Cerebellar nuclear complex (tissue), 1 donor: ENCODE measurements at places on chromosomes 2 and 18.

DNA sequence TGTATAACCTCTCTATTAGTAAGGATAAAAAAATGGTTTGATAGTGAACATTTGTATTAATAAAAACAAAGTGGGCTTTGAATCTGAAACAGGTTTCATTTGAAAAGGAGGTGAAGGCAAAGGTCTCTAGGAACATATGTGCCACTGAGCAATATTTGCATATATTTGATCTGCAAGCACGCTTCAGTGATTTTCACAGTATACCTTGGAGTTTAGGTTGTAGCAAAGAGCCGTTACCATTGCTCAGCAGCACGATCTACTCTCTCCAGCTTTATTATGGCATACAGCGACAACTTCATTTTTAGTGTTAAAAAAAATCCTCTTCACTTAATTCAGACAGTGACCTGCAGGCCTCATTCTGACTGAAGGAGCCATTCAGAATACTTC is 75.8 kb upstream of the ZEB2 start:
- DNase-seq, result no peak

GRCh38 chr18:24209558-24209957 is 70.7 kb downstream of the CABYR start:
- no peak for DNase-seq

- no peak for DNase-seq
Observed at GRCh38 chr2:3837086-3837485, 133.7 kb downstream of the DCDC2C start.

GRCh38 chr2:96116424-96116878 is at the start of gene ADRA2B:
TSS of gene ADRA2B (minus strand) at chr2:96116571. CDS start at chr2:96116149, 422 bp downstream.
- no peak for DNase-seq

DNA sequence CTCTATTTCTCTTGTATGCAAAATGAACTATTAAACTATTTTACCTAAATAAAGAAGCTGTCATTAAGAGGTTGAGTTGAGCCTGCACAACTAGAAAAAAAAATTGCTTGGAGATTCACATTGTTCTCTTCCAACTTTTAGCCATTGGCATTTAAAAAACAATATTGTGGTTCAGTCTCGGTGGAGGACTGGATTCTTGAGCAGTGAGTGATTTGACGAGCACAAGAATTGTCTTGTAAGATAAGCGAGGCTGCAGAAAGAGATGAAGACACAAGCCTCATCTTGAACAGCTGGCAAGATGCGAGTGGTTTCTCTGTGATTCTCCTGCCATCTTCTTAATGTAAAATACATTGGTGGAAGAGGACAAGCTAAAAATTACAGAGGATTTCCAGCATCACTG is 67.0 kb downstream of the GALR1 start:
- no peak for DNase-seq

- no peak for DNase-seq
Observed at GRCh38 chr2:45973426-45973825, 322.0 kb downstream of the PRKCE start.

GRCh38 chr2:127643439-127644065 is 2.4 kb upstream of the GPR17 start:
- DNase-seq, result no peak

DNA sequence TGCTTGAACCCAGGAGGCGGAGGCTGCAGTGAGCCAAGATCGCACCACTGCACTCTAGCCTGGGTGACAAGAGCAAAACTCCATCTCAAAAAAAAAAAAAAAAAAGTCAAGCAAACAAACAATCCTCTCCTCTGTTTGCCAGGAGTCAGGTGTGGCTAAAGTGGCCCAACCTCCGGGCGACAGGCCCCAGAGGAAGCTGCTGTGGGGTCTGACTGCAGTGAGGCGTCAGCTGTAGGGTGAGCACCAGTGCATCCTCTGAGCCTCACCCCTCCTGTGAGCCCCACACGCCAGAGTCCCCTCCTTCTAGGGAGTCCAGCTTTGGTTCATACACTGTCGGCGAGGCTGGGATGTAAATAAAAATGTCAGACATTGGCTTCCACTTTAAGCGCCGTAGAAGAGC is 76.5 kb upstream of the HS6ST1 start:
- no peak for DNase-seq

DNA sequence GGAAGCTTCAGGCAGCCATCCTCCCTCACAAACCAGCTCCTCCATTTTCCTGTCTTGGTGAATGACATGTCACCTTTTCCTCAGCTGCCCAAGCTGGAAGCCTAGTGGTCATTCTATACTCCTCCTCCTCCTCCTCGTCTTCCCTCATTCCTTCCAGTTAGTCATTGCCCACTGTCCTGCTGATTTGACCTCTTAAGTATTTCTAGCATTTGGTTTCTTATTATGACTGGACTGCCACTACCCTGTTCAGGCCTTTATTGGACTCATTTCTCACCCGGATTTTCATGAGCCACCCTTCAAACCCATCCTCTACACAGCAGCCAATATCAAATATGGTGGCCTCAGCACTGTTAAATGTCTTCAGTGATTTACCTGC is 21.9 kb upstream of the MGAT5 start:
- DNase-seq, result no peak

DNA sequence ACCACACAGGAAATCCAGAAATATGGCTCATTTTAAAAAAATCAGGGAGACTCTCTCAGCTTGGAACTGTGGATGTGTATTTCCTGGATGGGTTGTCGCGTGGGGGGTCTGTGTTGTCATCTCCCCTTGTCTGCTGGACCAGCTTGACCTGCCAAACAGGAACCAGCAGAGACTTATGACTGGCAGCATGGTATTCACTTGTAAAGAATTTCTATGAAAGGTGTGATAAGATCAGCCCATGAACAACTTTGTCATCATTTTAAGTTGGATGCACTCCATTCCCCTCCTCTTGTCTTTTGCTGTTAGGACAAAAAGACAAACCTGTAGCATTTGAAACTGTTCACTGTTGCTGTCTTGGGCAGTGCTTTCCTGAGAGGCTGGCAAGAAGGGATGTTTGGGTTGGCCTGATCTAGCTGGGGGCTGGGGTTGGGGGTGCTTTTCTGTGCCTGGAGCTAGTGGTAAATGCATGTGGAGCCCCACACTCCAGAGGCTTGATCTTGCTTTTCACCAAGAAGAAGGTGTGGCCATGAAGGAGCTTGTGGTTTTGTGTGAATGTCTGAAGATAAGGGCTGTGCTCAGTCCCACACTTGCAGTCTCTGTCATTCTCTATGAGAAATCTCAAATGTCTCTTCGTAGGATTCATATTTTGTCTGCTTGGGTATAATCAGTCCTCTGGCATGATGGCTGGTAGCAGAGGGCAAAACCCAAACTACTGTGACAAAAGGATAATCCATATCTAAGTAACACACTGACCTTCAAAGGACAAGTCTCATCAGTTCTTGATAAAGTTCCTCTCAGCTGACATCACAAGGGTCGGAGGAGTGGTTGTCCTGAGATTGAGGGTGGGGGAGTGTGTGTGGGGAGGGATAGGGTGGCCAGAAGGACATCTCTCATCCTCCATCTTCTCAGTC is 39.0 kb downstream of the RALB start:
- DNase-seq, result no peak

GRCh38 chr2:7951001-7951400 is 730.9 kb upstream of the ID2 start:
- no peak for DNase-seq

DNA sequence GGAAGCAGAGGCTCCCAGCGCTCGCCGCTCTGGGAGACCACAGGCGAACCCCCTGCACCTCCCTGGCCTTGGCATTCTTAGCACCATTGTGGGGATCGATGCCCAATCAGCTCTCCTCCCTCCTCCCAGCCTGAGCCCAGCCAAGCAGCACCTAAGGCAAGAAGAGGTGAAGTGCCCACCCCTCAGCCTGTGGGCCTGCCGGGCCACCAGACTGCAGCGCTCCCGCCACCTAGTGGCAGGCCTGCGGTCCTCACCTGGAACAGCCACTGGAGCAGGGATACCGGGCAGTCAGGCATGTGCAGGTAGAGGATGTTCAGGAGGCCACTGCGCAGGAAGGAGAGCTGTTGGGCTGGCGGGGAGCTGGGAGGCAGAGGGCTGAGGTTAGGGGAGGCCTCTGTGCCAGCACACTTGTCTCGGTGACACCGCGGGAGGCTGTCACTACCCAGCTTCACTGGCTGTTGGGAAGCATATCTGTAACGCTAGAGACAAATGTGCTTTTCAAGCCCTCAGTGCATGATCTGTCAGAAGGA is 35.2 kb downstream of the FAM178B start:
- peak; percentile 76 for DNase-seq

DNA sequence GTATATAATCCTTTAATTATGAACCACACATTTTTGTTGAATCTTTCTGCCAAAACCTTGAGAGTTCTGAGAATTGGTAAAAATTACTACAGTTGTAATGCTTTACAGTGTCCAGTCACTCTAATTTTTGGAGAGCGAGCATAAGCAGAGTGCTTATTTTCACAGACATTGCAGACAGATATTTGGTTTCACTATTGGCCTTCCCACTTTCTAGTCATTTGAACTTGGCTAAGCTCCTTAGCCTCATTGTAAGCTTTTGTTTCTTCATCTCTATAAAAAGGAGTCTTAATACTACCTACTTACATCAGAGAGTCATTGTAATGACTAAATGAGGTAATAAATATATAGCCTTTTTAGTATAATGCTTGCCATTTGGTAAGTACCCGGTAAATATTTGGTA is 80.4 kb downstream of the LCLAT1 start:
- no peak for DNase-seq

- no peak for DNase-seq
Observed at GRCh38 chr2:164625378-164625971, 4.2 kb upstream of the GRB14 start.

- no peak for DNase-seq
Observed at GRCh38 chr2:191981706-191982105, 134.8 kb upstream of the CAVIN2 start.

DNA sequence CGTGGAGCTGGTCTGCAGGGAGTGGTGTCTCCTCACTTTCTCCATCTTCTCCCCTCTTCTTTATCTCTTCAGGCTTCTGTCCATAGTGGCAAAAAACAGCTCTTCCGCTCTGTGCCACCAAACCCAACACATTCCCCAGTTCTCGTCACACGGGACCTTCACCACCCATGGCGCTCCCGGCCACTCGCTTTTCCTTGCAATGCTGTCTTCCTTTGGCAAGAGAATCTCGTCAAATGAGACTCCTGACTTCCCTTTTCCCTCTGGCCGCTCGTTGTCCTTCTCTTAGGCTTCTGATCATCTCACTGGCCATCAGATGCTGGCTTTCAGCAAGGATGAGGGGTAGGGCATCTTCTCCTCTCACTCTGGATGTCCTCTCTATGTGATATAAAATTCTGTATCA is 72.9 kb downstream of the DCDC2C start:
- DNase-seq, result no peak

DNA sequence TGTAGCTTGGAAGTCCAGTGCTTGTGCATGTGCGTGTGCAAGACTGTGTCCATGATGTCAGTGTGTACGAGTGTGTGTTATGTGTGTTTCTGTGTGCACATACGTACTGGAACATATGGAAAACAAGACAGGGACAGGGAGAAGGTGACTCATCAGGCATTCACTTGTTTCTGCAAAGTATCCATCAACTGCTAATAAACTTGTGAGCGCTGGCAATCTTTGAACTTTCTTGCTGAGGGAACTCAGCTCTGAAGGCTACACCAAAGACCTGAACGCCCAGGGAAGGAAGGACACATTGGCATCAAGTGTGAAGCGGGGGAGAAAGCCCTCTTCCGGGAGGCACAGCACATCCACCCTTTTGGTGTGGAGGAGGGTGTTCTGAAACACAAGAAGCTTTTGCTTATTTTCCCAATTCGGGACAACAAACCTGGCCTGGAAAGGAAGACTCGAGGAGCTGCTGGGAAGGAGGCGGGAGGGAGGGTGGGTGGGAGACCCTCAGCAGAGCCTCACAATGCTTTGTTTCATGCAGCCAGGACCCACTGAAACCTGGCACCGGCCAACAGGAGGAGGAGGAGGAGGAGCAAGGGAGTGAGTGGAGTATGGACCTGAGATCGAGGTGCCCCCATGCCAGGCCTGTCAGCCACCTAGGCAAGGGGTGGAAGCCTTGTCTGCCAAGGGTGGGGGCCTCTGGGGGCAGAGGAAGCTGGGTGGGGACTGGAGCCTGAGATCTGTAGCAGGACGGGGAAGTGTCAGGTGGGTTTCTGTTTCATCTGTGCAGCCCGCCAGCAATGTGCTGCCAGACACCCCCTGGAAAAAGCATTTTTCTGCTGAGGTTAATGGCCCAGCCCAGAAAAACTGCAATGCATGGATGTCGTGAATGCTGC is 26.8 kb downstream of the SMAD7 start:
- no peak for DNase-seq

GRCh38 chr2:63780518-63781155 is 61.1 kb upstream of the UGP2 start:
- DNase-seq, result no peak

DNA sequence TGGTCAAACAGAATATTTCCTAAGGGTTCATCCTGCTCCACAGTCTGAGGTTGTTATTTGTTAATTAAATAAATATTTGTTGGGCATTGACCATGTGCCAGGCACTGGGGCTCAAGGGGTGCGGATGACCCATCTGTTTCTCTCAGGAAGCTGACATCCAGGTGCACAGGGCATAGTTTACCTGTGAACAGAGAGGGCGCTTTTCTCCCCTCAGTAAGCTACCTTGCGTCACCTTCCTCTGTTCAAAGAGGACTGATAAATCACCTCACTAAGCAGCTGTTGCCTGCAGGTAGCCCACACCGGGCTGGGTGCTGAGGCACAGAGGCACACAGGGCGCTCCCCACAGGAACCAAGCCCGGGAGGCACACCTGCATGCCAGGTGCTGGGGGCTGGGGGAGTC is 41.6 kb downstream of the SH3RF3 start:
- DNase-seq, result no peak

GRCh38 chr2:189570570-189571031 is 10.0 kb downstream of the SLC40A1 start:
- DNase-seq, result no peak

GRCh38 chr2:401019-401679 is 113.3 kb upstream of the ALKAL2 start:
- DNase-seq, result no peak

DNA sequence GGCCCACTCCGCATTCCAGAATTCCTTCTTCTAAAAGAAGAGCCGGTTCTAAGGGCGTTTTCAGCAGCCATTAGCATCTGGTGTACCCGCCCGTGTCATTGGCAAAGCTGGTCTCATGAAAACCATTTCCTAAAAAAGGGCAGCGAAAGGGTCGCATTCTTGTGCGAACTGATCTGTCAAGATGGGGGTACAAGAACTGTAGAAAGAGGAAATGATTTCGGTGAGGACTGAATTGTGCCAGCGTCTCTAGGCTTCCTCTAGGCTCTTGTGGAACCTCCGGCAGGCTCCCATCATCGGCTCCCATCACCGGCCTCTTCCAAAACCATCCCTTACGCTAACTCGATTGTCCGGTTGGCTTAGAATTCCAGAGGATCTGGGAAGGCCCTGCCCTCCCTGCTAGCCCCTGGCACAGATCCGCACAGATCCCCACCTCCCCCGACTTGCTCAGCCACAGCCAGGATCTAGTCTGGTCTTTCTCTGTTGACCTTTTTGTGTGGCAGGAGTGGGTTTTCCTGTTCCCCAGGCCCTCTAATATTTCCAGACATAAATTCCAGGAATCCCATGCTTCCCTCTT is 1.3 kb downstream of the RAB31 start:
- no peak for DNase-seq

- no peak for DNase-seq
Observed at GRCh38 chr18:7728297-7728696, 161.2 kb downstream of the PTPRM start.
